Fibroblast of lung (primary cell): ENCODE measurements at places on chromosomes 11 and 22. TPM values are rescaled to one million over a fixed set of nuclear protein-coding genes. Genes with fewer than 3 reads are reported as not detected.

DNA sequence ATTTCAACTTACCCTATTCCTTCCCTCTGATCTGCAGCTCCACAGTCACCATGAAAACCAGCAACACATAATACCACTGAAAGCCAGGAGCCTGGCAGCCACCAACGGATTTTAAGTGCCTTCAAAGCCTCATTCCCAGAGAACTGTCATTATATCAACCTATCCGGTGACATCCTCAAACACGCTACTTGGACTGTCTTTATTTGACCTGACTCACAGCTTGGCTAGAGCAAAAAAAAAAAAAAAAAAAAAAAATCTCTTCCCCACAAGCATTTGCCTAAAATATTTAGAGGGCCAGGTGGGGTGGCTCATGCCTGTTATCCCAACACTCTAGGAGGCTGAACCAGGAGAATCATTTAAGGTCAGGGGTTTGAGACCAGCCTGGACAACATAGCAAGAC, 32.4 kb upstream of the ARHGAP32 start:
- peak; percentile 16 for DNase-seq

DNA sequence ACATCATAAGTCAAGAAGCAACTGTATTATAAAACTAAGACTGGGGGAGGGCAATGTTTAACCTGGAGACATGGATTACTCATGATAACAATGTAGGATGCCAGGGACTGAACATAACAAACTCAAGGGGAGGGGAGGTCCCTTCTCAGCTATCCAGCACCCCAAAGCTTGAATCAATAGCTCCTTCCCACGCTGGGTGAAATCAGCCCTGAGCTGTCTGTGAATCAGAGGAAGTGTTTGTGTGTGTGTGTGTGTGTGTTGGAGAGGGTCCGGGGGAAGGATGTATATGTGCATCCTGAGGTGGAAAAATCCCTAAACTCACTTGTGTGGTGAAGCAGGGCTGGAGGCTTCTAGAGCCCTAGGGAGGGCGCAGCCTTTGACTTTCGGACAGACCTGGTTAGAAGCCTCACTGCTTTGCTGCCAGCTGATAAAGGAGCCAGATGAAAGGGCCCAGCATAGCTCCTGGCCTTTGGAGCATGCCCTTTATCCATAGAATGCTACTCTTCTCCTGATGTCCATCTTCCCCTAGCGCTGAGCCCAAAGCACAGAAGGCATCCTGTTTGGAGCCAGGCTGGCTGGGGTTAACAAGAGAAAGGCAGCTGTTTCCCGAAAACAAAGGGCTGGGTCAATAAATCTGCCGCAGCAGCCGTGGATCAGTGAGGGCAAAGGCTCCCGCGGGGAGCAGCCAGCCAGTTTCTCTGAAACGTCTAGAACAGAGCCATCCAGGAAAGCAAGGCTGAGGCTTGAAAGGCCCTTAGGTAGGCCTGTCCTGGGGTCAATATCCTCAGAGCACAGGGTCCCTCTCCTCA, 35.8 kb downstream of the TNKS1BP1 start:
- DNase-seq: peak; percentile 93

GRCh38 chr11:101176381-101176780, 46.8 kb upstream of the PGR start:
- DNase-seq: no peak

DNA sequence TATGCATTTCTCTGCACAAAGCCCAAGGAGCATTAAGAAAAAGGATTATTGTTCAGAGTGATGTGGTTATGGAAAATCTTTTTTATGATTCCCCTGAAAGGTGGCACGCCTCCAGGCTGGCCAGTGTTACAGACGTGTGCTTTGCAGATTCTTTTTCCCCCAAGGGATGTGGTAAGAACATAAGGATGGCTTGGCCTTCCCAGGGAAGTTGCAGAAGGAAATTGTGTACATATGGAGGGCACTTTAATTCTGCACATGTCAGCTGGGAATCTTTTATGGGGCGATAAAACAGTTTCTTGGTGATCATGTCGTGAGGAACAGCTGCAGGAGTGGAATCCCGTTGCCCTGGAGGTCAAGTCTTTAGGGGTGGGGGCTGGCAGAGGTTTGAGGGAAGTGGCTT, 9.7 kb downstream of the SMARCB1 start:
- DNase-seq: no peak

DNA sequence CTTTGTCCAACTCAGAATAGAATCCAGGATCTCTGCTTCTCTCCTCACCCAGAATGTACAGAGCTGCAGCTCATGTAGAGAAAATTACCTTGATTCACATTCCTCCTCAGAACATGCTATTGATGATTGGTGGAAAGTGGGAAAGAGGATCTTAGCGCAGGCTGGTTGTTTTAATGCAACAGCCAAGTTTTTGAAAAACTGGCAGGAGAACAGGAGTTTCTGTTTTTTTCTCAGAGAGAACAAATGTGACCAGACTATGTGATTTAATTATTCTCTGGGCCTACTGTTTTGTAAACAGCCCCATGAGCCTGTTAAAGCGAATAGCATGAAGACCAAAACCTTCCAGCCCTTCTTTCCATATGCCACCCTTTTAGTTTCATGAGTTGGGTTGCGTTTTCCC, 19.1 kb upstream of the IL18BP start:
- DNase-seq: no peak

DNA sequence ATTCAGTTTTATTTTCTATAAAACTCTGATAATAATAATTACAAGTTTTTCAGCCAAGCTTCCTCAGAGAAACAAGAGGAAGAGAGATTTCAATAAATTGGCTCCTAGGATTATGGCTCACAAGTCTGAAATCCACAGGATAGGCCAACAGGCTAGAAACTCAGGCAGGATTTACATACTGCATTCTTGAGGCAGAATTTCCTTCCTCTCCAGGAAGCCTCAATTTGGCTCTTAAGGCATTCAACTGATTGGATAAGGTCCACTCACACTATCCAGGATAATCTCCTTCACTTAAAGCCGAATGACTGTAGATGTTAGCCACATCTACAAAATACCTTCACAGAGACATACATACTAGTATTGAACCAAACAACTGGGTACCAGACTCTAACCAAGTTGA, 120.3 kb upstream of the FAT3 start:
- no peak for DNase-seq

- DNase-seq: peak; percentile 99
Measured at GRCh38 chr11:132632641-132633124, 899.6 kb downstream of the OPCML start.

The CNGA4 gene
- 0.06 TPM in 1 of 2 replicates, not detected in the other for polyA plus RNA-seq

The OTOG gene
- polyA plus RNA-seq: not detected in 2 replicates

The ADAMTS15 gene
- 14.9 and 18.2 TPM in 2 replicates for polyA plus RNA-seq

The CARD16 gene
- 97.2 and 114 TPM in 2 replicates for polyA plus RNA-seq

The IL17REL gene
- polyA plus RNA-seq: not detected in 2 replicates

The DMC1 gene
- 0.54 and 5.9 TPM in 2 replicates for polyA plus RNA-seq

The NADSYN1 gene
- 22.0 and 23.1 TPM in 2 replicates for polyA plus RNA-seq
